ENCODE measurements at places on chromosomes 2 and 18. TPM values are rescaled to one million over a fixed set of nuclear protein-coding genes. Genes with fewer than 3 reads are reported as not detected.

The SIX3 gene
- total RNA-seq, result 1.9 TPM

The PLCD4 gene
- total RNA-seq, result 0.29 TPM

The SNORC gene
- total RNA-seq, result 9.6 TPM

The TOGARAM2 gene
- 0.29 TPM for total RNA-seq

The SERPINB5 gene
- total RNA-seq, result 0.11 TPM

The CETN1 gene
- total RNA-seq, result not detected

The TRIM54 gene
- 1.3 TPM for total RNA-seq

The GRB14 gene
- total RNA-seq, result 4.5 TPM
